T-helper 22 cell (primary cell): ENCODE measurements at places on chromosomes 1 and 21.

DNA sequence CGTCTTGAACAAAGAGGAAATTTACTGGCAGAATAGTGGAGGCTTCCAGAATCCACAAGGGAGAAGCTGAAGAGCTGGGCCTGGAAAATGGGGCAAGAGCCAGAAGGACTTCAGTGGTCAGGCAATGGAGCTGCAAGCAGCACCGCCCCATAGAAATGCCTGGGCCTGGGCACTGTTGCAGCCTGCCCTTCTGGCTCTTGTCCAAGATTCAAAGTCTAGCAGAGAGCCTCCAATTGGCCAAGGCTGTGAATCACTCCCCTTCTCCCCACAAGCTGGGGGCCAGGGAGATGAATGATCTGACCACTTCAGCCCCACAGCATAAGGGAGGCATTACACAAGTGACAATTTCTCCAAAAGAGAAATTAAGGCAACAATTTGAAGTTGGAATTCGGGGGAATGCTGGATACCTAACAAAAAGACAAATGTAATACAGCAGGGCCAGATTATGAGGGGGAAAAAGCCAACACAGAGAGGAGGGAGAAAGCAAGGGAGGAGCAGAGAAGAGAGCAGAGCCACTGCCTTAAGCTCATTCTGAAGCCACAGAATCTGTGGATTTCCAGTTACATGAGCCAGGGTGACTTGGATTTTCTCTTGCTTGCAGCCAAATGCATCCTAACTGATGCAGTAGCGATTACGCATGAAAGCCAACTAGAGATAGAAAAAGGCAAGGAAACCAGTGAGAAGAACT, 80.3 kb downstream of the LRIG2 start:
- DNase-seq = no peak

DNA sequence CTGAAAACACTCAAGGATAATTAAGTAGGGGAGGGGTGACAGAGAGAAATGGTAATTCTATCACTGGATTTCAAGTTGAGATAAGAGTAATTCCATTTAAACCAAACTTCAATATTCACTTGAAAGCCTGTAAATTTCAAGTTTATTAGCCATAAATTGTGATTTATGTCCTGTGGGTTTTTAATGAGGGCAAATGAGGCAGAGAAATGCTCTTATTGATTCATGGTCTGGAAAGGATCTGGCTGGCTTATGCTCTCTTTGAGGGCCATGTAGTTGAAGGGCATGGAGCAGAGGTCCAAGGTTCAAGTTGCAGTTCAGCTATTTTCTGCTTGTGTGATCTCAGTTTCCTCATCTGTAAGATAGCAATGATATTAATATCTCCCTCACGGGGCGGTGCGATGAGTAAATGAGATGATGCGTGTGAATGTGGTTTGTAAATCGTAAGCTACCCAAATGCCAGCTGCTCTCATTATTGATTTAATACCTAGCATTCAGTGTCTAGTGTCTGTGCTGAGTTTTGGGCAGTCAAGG, 12.3 kb downstream of the OLFML3 start:
- DNase-seq = no peak

DNA sequence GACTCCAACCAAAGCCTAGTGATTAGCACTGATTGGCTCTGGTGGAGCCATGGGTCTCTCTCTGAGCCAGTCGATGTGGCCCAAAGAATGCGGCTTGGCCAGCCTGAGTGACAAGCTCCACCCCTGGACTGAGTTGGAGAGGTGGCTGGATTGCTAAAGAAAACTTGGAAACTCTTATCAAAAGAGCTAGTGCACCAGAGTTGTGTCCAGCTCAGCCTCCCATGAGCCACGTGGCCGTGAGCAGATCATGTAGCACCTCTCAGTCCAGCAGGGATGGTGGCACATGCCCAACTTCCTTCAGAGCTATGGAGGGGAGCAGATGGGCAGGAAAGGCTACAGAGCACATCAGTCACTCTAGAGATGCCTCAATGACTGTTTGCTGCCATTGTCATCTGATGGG, 142.8 kb upstream of the VAMP3 start:
- no peak for DNase-seq

GRCh38 chr1:182061594-182061993, at the start of gene ZNF648:
TSS of gene ZNF648 (minus strand) at chr1:182061712. CDS start at chr1:182058010, 3,702 bp downstream.
- DNase-seq = no peak

DNA sequence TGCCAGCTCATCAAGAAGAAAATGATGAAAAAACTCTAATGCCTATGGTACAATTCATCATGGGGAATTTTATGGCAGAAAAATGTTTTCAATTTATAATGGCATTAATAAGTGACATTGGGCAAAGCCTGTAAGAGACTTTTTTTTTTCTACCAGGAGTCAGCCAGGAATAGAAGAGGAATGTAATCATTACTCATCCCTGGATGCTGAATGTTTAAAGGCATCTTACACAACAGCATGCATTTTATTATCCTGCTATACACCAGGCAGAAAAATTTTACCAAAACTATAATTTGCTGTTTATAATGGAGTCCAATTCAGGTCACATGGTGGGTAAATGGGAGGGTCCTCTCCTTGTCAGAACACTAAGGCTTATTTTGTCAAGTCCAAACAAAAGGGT, 189.9 kb upstream of the BEND5 start:
- DNase-seq = no peak

DNA sequence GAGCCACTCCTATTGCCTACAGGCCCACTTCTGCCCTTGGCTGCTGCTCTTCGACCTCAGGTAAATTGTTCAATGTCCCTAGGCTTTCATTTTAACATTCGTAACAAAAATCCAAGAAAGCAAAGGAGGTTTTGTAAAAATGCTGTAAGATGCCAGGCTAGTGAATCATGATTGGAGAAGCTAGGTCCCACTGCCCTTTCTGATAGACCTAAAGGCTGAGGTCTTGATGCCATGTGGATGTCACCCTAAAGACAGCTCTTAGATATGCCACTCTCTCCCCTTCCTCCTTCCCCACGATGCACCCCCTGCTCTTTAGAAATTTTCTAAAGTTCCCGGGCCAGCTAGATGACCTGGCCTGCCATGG, 9.9 kb upstream of the TMEM39B start:
- no peak for DNase-seq
